ENCODE measurements at places on chromosomes 11 and 22. TPM values are rescaled to one million over a fixed set of nuclear protein-coding genes. Genes with fewer than 3 reads are reported as not detected.

- no peak for DNase-seq
These were observed 55.1 kb downstream of the KIAA1671 start for GRCh38 chr22:25007444-25008106.

GRCh38 chr22:24510637-24511625, 15.8 kb downstream of the UPB1 start:
- DNase-seq: peak; percentile 40

GRCh38 chr11:86174101-86175046, 70.2 kb upstream of the EED start:
- DNase-seq: peak; percentile 96

- DNase-seq: peak; percentile 21
These were observed 731 bp downstream of the NTM start for GRCh38 chr11:131370901-131371790.

- DNase-seq: peak; percentile 64
These were observed at the start of gene BID for GRCh38 chr22:17774206-17774925. Gene BID, minus strand, starts transcription at chr22:17774469. Its CDS starts 24,353 bp downstream, at chr22:17750116.

DNA sequence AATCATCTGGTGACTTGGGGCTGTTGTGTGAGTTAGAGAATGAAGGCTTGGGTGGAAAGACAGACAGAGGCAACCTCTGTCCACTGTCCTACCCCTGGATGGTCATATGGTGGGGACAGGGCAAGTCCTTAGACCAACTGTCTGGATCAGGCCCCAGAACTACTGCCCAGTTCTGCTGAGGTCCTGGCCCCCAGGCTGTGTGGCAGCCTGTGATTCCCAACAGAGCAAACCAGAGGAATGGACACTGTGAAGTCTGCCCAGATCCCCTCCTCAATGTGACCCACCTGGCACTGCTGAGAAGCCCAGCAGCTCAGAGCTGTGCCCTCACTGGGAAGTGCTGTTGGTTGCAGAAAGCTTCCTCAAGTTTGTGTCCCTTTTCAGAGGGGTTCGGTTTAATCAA, 69.0 kb downstream of the GGTLC2 start:
- DNase-seq: no peak

DNA sequence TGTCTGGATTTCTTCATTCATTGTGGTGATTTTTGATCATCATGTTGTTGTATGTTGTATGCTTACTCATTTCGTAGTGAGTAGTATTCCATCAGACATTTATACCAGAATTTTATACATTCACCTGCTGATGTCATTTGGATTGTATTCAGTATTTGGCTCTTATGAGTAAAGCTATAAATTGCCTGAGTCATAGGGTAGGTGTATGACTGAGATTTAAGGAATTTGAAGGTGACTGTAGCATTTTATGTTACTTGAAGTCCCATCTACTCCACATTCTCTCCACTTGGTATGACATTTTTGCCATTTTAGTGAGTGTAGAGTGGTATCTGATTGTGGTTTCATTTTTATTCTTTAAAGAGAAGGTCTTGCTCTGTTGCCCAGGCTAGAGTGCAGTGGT, 548.2 kb downstream of the TBC1D22A start:
- no peak for DNase-seq

- DNase-seq: no peak
These were observed 12.9 kb downstream of the RANGAP1 start for GRCh38 chr22:41273128-41273527.

DNA sequence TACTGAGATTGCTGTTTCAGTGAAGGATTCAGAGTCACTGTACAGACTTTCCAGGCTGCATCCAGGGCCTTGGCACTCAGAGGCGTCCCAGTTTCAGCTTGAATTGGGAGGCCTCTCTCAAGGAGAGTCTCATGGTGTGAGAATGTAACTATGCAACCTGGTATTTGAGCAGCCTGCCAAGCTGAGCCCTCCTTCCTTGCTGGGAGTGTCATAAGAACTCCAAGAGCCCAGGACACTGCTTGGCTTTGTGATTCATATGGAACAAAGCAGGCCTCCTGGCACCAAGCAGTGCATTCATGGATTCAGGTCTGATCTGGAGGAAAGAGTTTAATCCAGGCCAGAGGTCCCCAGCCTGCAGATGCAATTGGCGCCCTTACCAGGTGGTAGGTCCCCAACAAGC, 171.7 kb downstream of the DBX1 start:
- DNase-seq: no peak

GRCh38 chr22:22414266-22414665, 94.3 kb downstream of the ZNF280B start:
- no peak for DNase-seq

DNA sequence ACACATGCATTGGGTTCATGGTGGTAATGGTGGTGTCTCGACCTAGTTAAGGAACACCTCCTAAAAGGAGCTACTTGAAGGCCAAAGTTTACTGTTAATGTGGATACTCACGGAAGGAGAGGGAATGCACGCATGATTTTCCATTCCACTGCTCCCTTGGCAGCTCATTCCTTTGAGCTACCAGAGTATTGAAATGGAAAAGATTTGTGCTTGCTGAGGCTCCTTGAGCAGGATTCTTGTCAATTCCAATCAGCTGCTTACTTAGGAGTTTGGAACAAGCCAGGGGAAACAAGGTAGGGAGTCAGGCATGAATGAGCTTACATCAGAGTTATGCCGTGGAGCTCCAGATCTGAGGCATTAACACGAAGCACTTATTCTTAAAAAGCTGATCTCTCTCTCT, 108.8 kb downstream of the GRIA4 start:
- DNase-seq: no peak

DNA sequence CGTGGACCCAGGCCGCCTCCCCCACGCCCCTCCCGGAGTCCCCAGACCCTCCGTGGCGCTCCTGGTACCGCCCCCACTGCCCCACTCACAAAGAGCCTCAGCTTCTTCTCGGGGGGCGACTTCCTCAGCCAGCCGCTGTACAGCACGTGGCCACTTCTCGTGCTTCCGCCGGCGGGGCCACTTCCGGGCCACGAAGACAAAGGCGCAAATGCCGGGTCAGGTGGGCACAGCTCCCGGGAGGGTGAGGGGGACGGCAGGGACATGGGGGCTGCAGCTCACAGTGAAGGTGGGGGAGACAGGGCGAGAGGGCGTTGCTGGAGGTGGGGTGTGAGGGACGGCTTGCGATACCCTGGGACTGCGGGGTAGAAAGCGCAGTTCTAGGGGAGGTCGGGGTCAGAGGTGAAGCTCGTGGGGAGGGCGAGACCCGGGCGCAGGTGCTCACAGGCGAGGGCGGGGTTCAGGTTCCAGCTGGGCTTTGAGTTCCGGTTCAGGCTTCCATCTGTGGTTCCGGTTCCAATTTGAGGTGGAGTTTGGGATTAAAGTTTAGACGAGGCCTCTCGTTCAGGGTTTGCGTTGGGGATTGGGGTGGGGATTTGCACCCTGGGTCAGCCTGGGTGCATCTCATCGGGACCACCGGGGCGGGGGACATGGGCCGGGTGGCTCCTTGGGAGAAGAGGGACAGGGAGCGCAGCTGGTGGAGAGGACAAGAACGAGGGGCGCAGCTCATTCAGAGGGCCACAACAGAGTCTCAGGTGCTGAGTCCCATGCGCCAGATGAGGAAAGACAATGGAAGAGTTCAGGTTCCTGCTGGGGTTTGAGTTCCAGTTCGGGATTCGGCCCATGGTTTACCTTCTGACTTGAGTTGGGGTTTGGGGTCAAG, at the start of gene GAB4:
Gene GAB4, minus strand, starts transcription at position 371 of the 880 bp plus-strand sequence. Its CDS starts 108 bp downstream, at position 263.
- DNase-seq: no peak

DNA sequence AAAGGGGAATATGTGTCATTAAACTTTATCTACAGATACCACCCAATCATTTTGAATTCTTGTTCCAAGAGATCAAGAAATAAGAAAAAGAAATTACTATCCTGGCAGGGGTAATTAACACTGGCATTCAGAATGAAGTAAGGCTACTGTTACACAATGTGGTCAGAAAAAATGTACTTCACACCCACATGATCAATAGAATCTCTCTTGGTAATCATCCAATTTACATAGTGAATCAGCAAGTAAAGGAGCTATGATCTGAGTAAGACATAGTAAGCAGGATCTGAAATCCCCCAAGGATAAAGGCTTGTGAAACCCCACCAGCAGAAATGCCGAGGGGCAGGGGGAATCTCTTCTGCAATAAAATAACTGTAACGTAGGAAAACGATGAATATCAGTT, 466.5 kb downstream of the FAM181B start:
- DNase-seq: no peak

DNA sequence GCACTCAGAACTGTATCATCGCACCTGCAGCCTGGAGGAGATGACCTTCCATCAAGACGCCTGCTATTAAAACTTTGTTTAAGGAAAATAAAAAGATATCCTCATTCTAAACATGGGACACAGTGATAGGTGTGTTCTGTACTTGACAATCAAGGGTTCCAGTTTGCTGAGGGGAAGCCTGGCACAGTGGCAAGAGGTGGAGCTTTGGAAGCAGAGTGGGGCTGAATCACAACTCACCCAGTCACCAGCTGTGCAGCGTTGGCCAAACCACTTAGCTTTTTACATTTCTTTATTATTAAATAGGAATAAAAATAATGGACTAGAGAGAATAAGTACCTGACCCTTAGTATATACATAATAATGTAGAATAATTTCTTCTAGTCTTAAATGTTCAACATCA, 220.7 kb downstream of the TENM4 start:
- no peak for DNase-seq

DNA sequence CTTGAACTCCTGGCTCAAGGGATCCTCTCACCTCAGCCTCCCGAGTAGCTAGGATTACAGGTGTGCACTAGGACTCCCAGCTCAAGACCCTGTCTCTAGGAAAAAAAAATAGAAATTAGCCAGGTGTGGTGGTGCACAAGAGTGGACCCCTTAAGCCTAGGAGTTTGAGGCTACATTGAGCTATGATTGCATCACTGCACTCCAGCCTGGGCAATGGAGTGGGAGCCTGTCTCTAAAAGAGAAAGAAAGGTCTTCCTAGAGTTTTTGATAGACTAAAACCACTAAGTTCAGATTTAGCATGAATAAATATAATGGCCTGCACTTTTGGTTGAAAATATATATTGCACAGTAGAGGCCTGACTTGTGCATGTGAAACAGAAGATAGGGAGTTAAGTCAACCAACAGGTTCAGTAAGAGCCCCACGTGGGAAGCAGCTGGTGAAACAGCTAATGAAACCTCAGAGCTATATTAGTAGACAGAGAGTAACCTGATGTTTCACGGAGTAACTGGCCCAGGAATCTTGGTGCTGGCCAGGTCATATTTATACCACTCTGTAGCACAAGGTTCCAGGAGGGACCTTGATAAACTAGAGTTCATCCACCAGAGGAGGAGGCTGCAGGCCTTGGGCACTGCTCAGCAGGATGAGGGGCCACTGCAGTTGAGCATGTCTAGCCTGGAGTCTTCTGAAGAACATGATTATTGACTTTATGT, 4.6 kb upstream of the MICAL3 start:
- DNase-seq: no peak

- DNase-seq: no peak
These were observed 2.4 kb upstream of the SCARF2 start for GRCh38 chr22:20439928-20440575.

DNA sequence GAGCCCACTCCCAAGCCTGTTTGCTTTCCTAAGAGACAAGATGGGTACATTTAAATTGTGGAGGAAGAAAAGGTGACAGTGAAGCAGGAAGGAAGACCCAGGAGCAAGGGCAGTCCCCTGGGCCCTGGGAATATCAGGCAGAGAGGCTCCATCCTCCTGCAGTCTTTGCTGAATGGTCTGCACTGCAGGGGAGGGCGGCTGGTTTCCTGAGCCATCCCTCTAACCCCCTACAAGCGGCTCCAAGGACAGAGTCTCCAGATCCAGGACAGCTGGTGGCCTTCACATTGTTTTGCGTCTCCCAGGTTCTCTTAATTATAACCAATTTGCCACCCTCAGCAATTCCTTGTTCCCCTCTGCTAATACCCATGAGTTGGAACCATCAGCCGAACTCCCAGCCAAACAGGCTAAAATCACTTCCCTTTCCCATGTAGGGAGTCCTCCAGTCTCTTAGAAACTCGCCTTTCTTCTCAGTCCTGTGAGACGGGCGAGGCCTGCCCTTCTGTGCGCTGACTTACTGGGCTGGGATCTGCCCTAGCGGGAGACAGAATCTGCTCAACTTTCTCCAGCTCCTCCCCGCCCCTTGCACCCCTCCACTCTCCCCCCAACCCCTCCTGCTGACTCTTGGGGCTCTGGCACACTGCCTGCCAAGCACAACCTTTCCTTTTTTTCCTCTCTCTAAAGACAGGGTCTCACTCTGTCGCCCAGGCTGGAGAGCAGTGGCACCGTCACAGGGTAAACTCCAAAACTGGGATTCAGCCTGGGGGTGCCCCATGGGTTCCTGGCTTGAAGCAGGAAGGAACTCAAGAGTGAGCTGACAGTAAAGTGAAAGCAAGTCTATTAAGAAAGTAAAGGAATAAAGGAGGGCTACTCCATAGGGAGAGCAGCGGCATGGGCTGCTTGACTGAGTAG, 53.4 kb upstream of the EMID1 start:
- DNase-seq: no peak

DNA sequence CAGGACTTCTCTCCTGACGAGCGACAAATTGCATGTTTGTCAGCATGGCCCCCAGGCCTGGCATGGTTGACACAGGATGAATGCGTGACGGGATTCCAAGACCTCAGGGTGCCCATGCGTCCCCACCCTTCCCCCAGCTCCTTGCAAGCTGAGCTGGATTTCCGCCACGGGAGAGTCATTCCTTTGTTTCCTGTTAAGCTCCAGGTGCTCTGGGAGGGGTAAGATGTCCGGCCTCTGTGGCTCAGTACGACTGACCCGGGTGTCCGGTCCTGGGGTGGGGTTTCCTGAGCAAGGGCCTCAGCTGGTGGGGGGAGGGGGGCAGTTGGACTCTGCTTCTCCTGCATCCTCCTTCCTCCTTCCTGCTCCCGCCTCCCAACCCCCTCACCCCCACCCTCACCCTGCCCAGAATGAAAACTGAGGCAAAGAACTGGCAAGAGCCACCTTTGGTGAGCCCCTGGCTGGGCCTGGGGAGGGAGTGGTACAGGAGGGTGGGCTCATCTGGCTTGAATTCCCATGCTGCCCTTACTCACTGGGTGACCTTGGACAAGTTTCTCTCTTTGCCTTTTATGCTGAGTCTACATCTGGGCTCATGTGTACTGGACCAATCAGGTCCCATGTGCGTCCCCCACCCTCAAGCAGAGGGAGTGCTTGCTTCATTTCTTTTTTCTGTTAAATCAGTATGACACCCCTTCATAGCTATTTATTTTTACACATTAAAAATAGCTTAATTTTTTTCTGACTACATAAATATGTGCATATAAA, 2.5 kb downstream of the CDC42EP2 start:
- DNase-seq: peak; percentile 82

- no peak for DNase-seq
These were observed 17.3 kb downstream of the PHLDA2 start for GRCh38 chr11:2911785-2912391.

Gene GGTLC2
- not detected for total RNA-seq

Gene HPX
- total RNA-seq: not detected

Gene TEX12
- not detected for total RNA-seq

Gene CRYBB3
- total RNA-seq: not detected

Gene PRR14L
- 9.3 TPM for total RNA-seq

Gene UPK3A
- total RNA-seq: not detected

Gene COA4
- 102 TPM for total RNA-seq

Gene PPFIBP2
- total RNA-seq: 4.2 TPM

Gene SEPTIN3
- 0.77 TPM for total RNA-seq

Gene PIM3
- total RNA-seq: 87.7 TPM

Gene MRTFA
- 82.1 TPM for total RNA-seq

Gene CBL
- 11.1 TPM for total RNA-seq

Gene MICALL1
- total RNA-seq: 33.6 TPM
